ENCODE measurements at places on chromosomes 2 and 18. TPM values are rescaled to one million over a fixed set of nuclear protein-coding genes. Genes with fewer than 3 reads are reported as not detected.

DNA sequence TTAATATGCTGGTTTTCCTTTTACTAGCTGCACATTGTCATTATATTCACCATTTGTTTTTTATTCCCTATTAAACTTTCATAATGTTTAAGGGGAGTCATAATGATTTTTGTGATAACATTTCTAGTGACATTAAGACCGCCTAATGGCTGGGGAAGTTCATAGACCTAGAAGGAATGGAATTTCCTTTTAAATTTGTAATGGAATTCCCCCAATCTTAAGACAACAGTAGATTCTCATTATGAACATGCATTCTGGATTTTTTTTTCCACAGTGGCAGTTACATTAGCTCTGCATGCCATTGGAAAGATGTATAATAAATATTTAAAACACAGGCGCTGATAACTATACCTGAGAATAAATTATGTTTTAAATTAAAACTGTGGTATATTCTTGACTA lies 8.4 kb downstream of the YPEL5 start:
- H3K4me3 ChIP-seq, result no peak overlapping the region
- H3K36me3 ChIP-seq, result peaks cover 95% of the 10 kb centered on the region
- H3K27me3 ChIP-seq, result no peaks in the 10 kb centered on the region

- no peaks in the 10 kb centered on the region for H3K27me3 ChIP-seq
- DNase-seq, result no peak
- no peak overlapping the region for H3K4me3 ChIP-seq
- no peaks in the 10 kb centered on the region for H3K36me3 ChIP-seq
- peaks cover 4% of the 10 kb centered on the region for H3K4me1 ChIP-seq
- H3K27ac ChIP-seq, result peak overlapping the region; percentile 63
These were observed 206.5 kb upstream of the TCF4 start for GRCh38 chr18:55794288-55795052.

- no peak overlapping the region for H3K27ac ChIP-seq
- H3K36me3 ChIP-seq, result peaks cover 30% of the 10 kb centered on the region
- no peaks in the 10 kb centered on the region for H3K27me3 ChIP-seq
- peaks cover 12% of the 10 kb centered on the region for H3K4me1 ChIP-seq
- DNase-seq, result no peak
These were observed 23.3 kb downstream of the RAB31 start for GRCh38 chr18:9731380-9731779.

ADCYAP1 gene
- total RNA-seq, result not detected

SAG gene
- total RNA-seq, result not detected
